ENCODE measurements at places on chromosomes 7 and 10.

- DNase-seq, result no peak
These were observed 210.1 kb upstream of the STK17A start for GRCh38 chr7:43372676-43373355.

GRCh38 chr10:16698461-16698860, 118.8 kb downstream of the RSU1 start:
- DNase-seq, result no peak

DNA sequence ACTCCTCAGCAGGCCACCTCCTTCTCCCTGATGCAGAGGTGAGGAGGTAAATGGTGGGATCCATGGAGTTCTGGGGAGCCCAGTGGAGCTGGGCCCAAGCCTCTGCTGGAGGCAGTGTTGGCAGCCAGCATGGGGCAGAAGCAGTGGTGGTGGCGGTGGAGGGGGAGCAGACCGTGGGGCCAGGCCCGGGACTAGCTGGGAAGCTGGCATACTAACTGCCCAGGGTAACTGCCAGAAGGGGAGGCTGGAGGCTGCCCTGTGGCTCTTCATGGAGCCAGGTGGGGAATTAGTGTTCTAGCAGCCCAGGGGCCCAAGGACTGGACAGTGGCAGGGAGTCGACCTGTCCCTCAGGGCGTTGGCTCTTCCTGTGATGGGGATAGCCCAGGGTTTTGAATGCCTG, 16.1 kb upstream of the SMARCD3 start:
- DNase-seq, result no peak

DNA sequence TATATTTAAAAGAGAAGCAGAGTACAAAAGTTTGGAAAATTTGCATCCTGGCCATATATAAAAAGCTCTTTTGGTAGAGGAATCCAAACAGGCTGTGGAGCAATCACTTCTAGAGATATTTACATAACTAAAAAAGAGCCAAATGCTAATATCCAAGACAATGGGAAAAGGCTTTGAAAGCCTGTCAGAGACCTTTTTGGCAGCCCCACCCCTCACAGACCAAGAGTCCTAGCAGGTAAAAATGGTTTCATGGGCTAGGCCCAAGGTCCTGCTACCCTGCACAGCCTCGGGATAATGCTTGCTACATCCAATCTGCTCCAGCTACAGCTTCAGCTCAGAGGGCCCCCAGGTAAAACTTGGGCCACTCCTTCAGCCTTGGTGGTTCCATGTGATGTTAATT, 430.2 kb upstream of the KCND2 start:
- no peak for DNase-seq

DNA sequence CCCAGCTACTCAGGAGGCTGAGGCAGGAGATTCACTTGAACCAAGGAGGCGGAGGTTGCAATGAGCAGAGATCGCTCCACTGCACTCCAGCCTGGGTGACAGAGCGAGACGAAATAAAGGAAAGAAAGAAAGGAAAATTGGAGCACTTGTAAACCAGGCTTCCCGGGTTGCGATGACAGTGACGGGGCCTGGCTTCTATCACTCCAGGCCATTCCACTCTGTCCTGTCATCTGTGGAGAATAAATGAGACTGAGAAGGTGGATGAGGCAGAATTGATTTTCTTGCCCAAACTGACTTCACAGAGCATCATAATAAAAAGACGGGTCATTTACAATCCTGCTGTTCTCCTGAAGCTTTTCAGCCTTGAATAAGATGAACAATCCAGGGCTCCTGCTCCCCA, 12.1 kb upstream of the KPNA7 start:
- DNase-seq, result no peak

DNA sequence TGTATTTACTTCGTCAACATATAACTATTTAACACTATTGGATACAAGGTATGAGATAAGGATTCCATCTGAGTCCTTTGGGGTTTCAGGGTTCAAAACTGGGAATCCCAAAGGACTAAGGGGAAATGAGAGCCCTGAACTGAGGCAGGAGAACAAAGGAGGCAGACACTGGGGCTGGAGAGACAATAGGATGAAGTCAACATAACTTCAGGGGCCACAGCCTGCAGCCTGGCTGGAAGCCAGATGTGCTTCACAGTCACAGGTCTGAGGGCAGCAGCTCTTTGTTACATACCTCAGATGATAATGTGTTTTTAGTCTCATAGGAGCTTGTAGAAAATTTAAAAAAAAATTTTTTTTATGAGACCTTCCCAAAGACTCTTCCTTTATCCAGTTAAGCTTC, 73.3 kb downstream of the NRF1 start:
- peak; percentile 22 for DNase-seq

GRCh38 chr7:130996833-130997231, 262.8 kb upstream of the KLF14 start:
- no peak for DNase-seq

GRCh38 chr10:48769706-48770435, 85.2 kb downstream of the WDFY4 start:
- no peak for DNase-seq

GRCh38 chr10:132670546-132671227, 115.3 kb downstream of the NKX6-2 start:
- no peak for DNase-seq

DNA sequence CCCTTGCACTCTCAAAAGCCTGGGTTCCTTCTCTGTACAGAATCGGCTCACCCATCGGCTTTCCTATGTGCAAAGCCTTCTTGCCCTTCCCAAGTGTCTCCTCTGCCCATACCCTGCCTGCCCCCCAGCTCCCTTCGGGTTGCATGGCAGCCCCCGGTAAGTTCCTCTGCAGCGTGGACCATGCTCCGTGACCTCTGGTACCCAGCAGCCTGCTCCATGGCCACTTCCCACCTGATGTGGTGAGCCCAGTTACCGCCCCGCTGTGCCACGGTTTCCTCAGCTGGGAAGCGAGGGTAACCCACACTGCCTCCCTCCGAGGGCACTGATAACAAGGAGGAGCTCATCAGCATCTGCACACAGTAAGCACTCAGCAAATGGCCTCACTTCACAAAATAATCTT, 106.8 kb upstream of the DDC start:
- no peak for DNase-seq

DNA sequence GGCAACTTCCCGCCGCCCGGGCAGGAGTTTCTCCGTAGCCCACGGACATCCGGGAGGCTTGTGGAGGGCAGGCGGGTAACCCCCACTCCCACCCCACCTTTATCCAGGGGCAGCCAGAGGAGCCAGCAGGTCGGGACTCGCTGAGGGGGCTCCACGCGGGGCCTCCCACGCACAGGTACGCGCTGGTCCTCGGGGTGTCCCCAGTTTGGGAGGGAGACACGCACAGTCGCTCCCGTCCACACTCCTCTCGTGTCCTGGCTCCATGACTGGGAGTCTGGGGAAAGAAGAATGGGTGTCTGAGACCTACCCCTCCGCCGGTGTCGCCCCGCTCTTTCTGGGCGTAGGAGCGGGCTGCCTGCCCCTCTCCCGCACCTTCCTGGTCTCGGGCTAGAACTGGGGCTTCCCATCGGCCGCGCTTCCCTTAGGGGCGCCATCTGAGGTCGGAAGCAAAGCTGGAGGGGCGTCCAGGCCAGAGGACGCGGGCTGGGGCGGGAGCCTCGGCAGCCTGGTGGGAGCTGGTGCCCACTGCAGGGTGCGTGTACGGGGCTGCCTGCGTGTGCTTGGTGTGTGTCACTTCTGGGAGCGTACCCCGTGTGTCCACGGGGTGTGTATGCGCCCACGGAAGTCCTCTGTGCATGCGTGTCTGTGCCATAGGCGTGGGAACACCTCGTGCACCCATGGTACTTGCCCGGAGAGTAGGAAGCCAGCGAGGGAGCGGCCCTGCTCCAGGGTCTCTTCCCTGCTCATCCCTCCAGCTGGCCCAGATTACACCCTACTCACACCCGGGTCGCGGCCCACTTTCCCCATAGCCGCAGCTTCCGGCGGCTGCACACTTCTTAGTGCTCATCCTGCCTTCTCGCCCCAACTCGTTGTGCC, 73.0 kb upstream of the LEP start:
- no peak for DNase-seq

GRCh38 chr10:88879534-88880281, at the start of gene STAMBPL1:
STAMBPL1 (plus strand) TSS chr10:88880245; CDS start chr10:88901709, 21,464 bp downstream.
- DNase-seq, result no peak

GRCh38 chr7:112986256-112987031, 100.2 kb downstream of the GPR85 start:
- no peak for DNase-seq

DNA sequence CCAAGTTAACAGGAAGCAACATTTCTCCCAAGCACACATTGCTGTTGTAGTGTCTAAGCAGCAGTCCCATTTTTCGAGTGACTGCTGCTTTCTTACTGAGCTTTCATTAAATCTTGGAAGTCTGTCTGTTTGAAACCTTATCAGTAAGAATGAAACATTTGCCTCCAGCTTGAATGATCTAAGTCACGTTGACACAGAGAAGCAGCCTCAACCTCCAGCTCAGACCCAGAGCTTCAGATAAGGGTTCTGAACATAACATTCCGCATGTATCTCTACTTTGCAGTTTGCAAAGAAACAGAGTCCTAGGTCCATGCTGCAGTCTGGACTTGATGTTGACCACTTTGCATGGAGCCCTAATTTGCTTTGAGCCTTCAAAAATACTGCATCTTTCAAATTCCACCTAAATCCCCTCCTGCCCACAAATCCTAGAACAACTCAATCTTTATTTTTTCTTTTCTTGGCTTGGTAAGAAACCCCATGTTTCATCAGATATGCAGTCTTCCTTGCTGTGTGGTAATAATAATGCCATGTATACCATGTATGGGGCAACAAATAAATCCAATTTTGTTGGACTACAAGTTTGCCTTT, 698.7 kb upstream of the IGFBP3 start:
- DNase-seq, result no peak

DNA sequence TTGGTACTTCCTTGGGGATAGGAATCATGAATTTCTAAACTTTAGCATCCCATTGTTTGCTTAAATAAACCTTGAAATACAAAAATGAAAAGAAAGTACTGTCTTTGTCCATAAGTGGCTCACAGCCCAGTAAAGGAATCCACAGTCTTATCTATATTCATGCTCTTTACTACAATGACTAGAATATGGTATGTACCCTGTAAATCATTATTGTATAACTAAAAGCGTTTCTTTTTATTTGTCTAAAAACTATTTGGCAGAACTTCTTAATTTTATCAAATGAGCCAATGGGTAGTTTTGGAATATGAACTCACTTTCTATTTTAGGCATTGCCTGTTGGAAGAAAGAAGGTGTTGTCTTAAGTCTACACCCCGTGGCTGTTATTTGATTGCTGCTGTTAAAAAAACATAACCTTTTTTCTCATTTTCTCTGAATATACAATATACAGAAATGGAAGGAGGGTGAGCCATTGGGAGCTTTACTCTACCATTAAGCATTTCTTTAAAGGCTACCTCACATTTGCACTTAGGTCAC, 12.4 kb upstream of the STRIP2 start:
- no peak for DNase-seq

DNA sequence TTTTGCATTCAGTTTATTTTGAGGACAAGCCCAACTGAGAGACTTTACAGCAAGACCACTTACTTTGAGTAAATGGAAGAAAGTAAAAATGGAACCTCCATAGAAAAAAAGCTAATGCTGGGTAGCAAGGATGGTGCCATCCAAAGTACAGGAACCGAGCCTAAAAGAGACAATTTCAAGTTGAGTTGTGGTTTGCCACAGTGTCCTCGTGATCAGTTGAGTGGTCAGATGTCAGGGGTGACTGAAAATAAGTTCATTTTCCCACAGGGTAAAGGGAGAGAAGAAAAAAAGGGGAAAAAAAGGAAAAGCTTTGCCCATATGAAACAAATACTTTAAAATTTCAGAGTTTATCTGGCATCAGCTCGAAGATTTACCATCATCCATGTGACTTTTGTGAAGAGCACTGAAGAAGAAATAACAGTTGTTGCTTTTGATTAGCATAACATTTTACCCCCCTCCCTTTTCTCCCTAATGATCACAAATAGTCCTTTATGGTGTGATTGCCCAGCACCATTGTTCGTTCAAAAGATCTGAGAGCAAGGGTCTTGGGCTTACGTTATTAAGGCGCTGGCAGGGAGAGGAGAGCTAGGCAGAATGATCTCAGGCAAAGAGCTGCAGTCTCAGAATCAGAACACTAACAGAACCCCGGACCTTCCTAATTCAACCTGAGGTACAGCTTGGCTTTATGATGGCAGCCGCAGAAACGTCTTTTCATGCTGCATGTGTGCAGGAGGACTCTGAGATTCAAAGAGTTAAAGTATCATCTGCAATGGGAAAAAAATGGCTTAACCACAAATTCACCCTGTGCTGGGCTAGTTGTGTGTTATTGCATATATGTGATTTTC, 338.1 kb downstream of the RNLS start:
- no peak for DNase-seq

DNA sequence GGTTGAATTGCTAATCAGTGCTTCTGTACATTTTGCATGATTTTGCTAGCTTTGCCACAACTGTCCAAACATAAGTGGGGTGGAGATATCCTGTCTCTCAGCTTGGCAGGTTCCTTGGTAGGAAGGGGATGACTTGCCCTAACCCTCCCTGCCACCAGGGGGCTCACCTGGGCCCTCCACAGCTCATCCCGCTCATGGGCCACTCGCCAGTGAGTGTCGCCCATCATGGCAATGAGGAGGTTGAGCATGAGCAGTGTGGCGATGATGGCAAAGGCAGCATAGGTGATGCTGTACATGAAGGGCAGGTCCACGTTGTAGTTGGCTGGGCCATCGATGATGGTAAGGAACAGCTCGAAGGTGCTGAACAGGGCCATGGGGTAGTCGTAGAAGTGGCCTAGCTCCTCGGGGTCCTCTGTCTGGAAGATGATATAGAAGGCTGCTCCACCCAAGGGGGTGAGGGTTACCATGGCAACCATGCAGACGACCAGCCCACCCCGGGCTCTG, 12.2 kb downstream of the TRPV6 start:
- DNase-seq, result peak; percentile 10

DNA sequence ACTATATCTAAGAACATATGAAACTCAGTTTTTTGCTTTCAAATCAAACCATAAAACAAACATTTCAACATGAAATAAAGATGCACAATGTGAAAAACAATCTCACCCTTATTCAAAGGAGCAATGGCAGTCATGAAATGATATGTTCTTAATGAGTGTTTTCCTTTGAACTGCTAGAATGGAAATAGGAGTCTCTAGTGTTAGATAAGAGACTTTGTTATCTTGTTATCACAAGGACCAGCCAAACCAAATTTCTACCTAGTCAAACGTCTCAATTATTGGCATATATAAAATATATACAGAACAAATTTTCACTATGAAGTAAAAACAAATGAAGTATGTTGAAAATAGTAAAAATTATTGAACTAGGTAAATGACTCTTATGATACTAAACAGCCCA, 1.2 kb downstream of the VPS41 start:
- DNase-seq, result no peak

DNA sequence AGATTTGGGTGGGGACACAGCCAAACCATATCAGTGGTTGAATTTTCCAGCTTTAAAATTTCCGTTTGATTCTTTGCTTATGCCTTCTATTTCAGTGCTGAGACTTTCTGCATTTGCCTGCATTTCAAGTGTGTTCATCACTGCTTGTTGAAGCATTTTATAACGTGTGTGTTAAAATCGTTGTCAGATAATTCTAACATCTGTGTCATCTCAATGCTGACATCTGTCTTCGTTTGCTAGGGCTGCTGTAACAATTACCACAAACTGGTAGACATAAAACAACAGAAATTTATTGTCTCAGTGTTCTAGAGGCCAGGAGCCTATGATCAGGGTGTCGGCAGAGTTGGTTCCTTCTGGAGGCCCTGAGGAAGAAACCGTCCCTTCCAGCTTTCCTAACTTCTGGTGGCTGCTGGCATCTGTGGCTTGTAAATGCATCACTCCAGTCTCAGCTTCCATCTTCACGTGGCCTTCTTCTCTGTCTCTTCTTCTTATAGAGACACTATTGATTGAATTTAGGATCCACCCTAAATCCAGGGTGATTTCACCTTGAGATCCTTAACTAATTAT, 71.1 kb upstream of the SDK1 start:
- no peak for DNase-seq
